Right lung (tissue), 10 donors: ENCODE measurements at places on chromosomes 1 and 21.
A peak's percentile ranks its signal among the peaks of the same experiment; 100 is the strongest.

- DNase-seq, result peak; percentile 6
Observed at GRCh38 chr1:95561346-95561745, 327.3 kb downstream of the RWDD3 start.

GRCh38 chr1:12144236-12144635 lies 22.6 kb upstream of the TNFRSF1B start:
- DNase-seq, result no peak

DNA sequence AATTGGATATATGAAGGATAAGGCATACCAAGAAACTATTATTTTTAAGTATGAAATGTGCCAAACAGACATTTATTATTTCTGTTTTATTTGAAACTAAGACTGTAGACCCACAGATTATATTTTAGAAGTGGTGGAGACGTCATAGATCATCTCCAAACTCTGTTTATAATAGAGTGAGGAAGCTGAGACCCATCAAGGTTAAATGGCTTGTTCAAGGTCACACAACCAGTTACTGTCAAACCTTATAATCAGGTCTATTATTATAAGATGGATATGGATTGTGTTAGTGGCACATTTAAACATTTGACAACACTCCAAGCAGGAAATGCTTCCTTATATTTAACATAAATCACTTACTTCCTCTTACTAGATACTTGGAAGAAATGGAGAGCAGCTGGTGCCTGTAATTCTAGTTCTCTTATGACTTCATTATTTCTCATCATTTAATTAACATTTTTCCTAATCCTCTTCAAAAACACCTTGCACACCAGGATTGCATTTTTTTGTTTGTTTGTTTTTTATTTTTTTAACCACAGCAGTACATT lies 117.0 kb downstream of the NEK7 start:
- no peak for DNase-seq

DNA sequence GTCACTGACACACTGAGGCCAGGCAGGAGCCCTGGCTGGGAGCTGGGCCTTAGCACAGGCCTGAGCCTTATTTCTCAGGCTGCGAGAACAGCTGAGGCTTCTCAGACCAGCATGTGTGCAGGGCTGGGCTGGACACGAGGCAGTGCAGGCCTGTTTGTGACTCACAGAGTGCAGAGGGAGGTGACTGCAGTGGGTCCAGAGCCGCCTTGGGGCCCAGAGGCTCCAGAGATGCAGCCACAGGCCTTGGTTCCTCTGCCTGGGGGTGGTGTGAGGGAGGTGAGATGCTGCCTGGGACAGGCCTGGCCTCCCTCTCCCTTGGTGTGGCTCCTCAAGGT lies 61.2 kb upstream of the ETV3 start:
- no peak for DNase-seq

DNA sequence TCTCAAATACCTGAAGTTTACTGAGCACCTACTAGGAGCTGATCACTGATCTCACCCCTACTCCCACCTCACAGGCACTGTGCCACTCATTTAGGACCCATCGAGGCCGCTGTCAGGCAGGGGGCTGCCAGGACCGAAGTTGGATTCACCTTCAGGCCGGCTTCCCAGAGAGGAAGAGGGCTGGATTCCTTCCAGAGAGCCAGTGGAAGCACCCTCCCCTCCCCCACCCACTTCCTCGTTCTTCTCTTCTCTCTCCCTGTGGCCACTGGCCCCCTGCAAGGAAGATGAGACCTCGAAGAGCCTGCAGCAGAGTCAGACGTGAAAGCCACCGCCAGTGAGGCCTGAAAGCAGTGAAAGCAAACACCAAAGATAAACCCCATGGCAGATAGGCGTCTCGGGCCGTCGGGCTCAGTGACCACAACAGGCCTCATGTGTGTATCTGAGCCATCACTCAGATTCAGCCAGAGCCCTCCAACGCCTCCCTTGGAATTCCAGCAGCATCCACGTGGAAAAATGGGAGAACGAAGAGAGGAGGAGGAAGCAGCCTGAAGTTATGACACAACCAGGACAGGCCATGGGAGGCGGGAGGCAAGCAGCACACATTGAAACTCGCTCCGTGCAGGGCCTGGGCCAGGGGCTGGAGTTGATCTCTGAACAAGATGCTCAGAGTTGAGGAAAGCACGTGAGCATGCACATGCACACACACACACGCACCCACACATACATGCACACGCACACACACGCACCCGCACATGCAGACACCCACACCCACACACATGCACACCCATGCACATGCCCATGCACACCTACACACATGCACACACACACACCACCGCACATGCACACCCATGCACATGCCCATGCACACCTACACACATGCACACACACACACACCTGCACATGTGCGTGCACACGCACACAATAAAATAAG lies 6.2 kb upstream of the AGTRAP start:
- DNase-seq, result no peak

GRCh38 chr1:31961536-31961935 lies 23.4 kb upstream of the PTP4A2 start:
- no peak for DNase-seq

- DNase-seq, result no peak
Observed at GRCh38 chr1:209772126-209772525, 12.2 kb downstream of the C1orf74 start.

DNA sequence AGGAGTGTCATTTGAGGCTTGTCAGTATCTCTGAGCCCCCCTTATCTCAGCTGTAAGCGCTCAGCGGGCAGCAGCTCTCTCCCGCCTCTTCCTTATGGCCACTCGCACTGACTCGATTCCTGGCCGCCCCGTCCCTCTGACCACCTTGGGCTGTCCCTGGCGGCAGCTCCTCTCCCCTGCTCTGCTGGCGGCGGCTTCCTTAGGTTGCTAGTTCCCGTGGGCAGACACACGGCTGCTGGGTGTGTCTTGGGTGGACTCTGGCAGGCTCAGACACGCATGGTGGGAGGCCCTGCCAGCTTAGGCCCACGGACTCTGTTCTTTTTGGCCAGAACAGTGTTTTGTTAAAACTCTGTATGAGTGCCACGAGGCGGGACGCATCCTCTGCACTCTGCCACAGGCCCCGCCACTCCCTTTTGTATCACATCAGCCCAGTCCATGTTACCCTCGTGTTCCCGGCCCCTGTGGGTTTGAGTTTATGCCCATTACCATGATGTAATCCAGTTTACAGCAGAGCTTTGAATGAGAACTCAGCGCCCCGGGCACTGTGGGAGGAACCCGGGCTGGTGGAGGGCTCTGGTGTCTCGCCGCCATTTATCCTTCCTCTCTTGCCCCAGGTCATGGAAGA lies 45.9 kb downstream of the COQ8A start:
- no peak for DNase-seq

DNA sequence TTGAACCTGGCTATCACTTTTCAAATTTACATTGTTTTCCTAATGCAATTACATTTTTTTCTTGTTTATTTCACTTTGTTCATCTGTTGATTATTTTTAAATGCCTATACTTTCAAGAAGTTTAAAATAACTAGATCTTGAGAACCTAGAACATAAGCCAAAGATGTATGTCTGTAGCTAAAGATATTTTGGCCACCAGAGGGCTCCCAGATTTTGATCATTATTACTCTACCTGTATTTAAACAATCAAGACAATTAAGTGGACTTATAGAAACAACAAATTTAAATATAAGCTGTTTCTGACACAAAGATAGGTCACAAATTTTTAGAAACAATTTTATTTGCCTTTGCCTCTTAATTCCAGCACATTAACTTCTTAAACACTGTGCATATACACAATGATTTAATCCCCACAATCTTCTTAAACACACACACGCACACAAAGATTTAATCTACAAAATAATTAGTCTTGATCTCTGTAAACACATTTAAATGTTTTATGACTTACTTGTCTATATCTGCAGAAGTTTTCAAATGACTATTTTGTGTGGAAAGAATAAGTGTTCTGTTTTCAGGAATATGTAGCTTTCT lies 380.0 kb downstream of the DSCAM start:
- DNase-seq, result peak; percentile 26

- DNase-seq, result no peak
Observed at GRCh38 chr1:109578947-109579443, 30.6 kb downstream of the GNAI3 start.

DNA sequence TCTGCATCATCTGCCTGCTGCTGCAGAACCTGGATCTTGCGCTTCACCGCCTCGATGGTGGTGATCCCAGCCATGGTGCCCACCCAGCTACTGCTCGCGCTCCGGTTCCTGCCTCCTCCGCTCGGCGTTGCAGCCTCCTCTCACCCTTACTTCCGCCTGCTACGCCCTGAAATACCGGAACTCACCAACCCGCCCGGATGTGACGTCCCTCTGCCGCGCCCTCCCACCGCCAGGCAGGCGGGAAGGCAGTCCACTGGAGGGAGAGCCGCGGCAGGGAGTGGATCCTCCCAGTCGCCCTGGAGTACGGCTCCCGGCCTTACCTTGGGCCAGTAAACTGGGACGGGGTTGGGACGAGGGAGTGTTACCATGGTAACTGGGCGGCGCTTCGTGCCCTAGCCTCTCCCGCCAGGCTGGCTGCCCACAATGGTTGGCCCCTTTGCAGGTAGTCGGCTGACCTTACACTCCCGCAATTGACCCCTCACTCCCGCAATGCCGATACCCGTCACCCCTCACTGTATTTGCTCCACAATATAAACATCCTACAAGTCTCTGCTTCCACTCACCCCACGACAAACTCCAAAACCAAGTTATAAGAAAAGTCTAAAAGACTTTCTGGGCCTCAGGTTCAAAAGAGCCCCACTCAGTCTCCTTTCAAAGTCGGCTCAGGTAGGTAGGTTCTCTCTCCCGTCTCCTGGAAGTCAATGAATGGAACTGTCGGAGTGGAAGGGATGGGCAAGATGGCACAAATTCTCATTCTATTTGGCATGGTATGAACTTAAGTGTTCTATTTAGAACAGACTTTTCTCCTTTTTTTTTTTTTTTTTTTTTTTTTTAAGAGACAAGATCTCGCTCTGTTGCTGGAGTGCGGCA lies 8.6 kb downstream of the TPM3 start:
- peak; percentile 91 for DNase-seq

DNA sequence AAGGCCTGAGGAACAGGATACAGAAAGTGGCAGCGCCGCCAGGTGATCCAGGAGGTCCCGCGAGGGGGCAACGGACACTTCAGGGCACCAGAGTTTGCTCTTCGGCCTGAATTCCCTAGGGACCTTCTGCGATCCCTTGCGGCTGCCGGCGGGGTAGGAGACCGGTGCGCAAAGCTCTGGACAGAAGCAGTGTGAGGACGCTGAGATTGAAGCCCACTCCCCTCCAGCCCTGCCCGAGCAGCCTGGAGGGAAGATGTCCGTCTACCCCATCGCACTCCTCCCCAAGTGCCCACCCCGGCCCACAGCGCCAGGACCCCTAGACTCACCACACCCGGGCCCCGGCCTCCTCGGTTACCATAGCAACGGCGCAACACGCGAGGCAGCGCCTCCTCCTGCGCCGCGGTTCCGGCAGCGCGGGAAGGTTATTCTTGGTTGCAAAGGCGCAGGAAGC lies at the start of gene ANKRD45:
Gene ANKRD45 (minus strand): TSS at position 361 of the 451 bp plus-strand sequence. CDS start 10,433 bp downstream, outside the sequence.
- peak; percentile 75 for DNase-seq

GRCh38 chr1:12380326-12381249 lies 150.8 kb downstream of the VPS13D start:
- DNase-seq, result no peak

- DNase-seq, result no peak
Observed at GRCh38 chr1:244970236-244970743, 105.9 kb upstream of the HNRNPU start.

- no peak for DNase-seq
Observed at GRCh38 chr1:26861889-26862378, 1.0 kb upstream of the SFN start.

GRCh38 chr1:44326821-44327465 lies 28.1 kb downstream of the ERI3 start:
- DNase-seq, result no peak

DNA sequence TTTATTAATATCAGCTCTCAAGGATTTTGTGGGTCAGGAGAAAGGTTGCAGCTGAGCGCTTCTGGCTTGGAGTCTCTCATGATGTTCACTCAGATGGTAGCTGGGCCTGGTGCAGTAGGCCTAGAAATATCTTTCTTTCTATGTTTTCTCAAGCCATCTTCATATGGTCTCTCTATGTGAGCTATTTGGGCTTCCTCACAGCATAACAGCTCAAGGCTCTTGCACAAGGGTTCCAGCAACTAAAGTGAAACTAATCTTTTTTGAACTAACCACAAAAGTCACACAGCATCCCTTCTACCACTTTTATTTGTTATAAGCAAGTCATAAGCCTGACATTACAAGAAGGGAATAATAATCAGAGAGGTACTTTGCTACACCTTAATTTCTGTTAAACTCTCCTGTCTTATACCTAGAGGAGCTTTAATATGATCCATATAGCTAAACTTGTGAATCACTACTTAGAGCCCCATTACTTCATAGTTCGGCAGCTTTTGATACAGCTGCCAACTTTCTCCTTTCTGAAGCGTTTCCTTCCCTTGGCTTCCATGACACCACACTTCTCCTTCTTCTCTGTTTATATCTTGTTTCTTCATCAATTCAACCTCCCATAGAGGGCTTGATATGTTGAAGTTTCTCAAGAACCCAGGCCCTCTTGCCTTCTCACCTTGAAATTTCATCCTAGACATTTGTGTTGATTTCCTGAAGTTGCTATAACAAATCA lies 720.2 kb downstream of the LTN1 start:
- DNase-seq, result no peak

GRCh38 chr1:2978691-2979190 lies 42.5 kb upstream of the ACTRT2 start:
- DNase-seq, result no peak

GRCh38 chr1:203685168-203685567 lies 58.5 kb downstream of the ATP2B4 start:
- DNase-seq, result no peak

- DNase-seq, result no peak
Observed at GRCh38 chr1:86596741-86597290, 49.9 kb downstream of the CLCA4 start.

DNA sequence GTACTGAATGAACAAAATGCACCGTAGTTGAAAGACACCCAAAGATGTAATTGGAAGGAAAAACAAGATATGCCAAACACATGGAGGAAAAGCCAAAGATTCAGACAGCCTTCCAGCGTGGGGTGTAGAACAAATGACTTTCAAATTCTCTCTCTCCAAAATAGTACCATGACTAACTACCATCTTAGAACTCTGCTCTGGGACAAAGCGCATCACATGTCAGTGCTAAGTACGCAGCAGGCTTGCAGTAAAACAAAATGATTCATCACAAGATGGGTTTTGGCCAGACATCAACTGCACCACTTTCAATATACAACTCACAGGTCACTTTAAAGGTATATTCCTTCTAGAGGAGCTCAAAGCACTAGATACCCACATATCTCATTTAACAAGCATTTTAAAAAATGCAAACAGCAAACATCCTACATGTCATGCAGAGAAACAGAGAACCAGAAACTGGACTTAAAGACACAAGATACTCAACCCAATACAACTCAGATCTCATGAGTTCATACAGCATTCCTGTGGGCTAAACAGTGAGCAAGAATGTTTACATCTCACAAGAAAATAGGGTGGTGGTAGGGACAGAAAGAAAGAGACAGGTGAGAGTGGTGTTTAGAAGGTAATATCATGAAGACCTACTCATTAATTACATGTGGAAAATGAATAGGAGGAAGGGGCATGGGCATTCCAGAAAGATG lies 75.7 kb downstream of the BCAR3 start:
- no peak for DNase-seq

GRCh38 chr1:61268546-61269240 lies 186.3 kb downstream of the NFIA start:
- no peak for DNase-seq

GRCh38 chr21:34126691-34127090 lies 53.3 kb downstream of the MRPS6 start:
- no peak for DNase-seq

- DNase-seq, result no peak
Observed at GRCh38 chr1:221634606-221635005, 107.3 kb downstream of the DUSP10 start.
